Renal cortical epithelial cell (primary cell): ENCODE measurements at places on chromosomes 16 and 17.

- DNase-seq = no peak
These were observed 20.1 kb downstream of the CCDC102A start for GRCh38 chr16:57516176-57516725.

- DNase-seq = no peak
These were observed 161.7 kb downstream of the SOX9 start for GRCh38 chr17:72282439-72283029.

DNA sequence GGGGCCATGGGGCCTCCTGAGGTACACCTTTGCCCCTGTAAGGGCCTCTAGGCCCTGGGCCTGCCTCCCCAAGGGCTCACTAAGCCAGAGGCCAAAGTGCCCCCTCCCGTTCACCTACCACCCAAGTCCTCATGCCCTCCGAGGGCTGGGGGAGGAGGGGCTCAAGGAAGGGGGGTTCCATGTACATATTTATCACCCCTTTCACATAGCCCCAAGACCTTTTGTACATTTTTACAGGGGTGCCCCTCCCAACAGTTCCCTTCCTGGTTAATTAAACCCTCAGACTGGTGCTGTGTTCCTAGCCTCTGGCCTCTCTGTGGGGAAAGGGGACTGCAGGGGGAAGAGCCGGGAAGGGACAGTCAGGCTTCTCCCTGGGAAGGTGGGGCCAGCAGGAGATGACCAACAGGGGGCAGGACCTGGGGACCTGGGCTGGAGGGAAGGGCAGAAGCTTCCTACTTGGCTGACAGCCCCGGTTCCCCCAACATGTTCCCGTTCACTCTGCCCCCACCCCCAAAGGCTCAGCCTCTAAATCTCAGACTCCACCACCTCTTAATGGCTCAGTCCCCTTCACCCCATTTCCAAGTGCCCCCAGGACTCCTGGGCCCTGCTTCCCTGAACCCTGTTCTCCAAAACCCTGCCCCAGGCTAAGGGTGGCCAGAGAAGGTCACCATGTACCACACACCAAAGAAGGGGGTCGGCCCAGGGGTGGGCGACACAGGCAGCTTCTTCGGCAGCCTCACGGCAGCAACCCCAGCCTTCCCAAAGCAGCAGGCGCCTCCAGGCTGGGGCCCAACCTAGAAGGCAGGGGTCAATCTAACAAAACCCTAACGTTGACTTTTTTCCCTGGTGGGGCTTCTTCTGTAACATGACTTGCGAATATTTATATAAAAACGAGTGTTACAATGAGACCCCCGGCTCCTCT lies 11.9 kb downstream of the FBRS start:
- no peak for DNase-seq

GRCh38 chr17:33121272-33121671 lies 129.6 kb downstream of the SPACA3 start:
- DNase-seq = no peak
